ENCODE measurements at places on chromosomes 7 and 10. TPM values are rescaled to one million over a fixed set of nuclear protein-coding genes. Genes with fewer than 3 reads are reported as not detected.

CPED1 gene
- total RNA-seq, result 0.22 TPM

RSBN1L gene
- total RNA-seq, result 13.3 TPM

AKR1C3 gene
- total RNA-seq, result 4.8 TPM

NME8 gene
- total RNA-seq, result not detected

GSAP gene
- total RNA-seq, result 5.8 TPM

CWF19L1 gene
- 30.3 TPM for total RNA-seq

TMEM178B gene
- not detected for total RNA-seq

RSPH10B gene
- total RNA-seq, result 0.18 TPM

- no peaks in the 10 kb centered on the region for H3K36me3 ChIP-seq
- H3K27ac ChIP-seq, result no peak overlapping the region
- H3K27me3 ChIP-seq, result peaks cover 16% of the 10 kb centered on the region
- no peak for DNase-seq
- H3K4me1 ChIP-seq, result no peaks in the 10 kb centered on the region
Observed at GRCh38 chr7:106841896-106842390, 23.1 kb upstream of the PIK3CG start.

GRCh38 chr7:36638140-36638539 lies 86.2 kb downstream of the AOAH start:
- H3K27ac ChIP-seq, result no peak overlapping the region
- no peak overlapping the region for H3K4me3 ChIP-seq
- DNase-seq, result no peak

DNA sequence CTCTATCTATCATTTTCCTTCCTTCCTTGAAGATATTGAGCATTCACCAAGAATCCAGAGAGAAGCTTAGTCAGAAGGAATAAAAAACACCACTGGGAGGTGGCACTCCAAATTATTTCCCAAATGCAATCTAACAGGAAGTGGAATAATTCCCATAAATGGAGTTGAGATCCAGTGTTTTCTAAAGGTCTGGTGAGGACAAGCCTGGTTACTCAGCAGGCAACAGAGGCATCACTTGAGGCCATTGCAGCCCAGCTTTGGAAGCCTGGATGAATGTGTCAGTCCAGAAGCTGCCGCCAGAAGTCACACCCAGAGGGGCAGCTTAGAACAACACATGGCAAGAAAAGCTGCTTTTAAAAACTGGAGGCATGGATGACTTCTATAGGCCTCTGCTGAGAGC lies 288.9 kb upstream of the KLF6 start:
- no peaks in the 10 kb centered on the region for H3K36me3 ChIP-seq
- H3K27ac ChIP-seq, result peak overlapping the region; percentile 12
- no peak overlapping the region for H3K4me3 ChIP-seq
- H3K4me1 ChIP-seq, result peaks cover 34% of the 10 kb centered on the region

- peaks cover 4% of the 10 kb centered on the region for H3K4me1 ChIP-seq
- DNase-seq, result peak; percentile 56
Observed at GRCh38 chr7:142478479-142479220, 220.8 kb upstream of the PRSS58 start.

- no peaks in the 10 kb centered on the region for H3K4me1 ChIP-seq
- DNase-seq, result no peak
- H3K36me3 ChIP-seq, result peaks cover 6% of the 10 kb centered on the region
Observed at GRCh38 chr7:130949550-130949949, 215.5 kb upstream of the KLF14 start.

DNA sequence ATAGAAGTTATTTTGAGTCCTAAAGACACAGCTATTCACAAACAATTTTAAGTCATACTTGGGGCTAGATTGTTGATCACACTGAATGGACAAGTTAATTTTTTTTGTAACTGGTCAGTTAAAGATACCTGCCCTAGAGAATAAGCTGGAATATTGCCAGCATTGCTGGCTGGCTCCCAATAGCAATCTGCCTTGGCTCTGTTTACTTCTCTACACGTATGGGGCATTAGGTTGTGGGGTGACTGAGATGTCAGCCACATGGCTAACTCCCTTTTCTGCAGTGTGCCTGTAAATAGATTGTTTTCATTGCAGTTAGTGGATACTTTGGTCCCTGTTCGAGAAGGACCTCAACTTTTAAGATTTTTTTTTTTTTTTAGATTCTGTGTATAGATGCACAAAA lies 128.2 kb downstream of the SEMA3E start:
- no peak for DNase-seq
- H3K4me1 ChIP-seq, result no peaks in the 10 kb centered on the region
- H3K36me3 ChIP-seq, result no peaks in the 10 kb centered on the region
- H3K27me3 ChIP-seq, result no peaks in the 10 kb centered on the region
- H3K4me3 ChIP-seq, result no peak overlapping the region

DNA sequence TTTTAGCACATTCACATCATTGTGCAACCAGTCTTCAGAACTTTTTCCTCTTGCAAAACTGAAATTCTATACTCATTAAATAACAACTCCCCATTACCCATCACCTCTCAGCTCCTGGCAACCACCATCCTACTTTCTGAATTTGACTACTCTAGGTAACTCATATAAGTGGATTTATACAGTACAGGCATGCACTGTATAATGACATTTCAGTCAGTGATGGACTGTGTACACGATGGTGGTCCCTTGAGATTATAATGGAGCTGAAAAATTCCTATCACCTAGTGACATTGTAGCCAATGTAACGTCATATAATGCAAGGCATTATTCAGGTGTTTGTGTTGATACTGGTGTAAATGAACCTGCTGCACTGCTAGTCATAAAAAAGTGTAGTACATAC lies 60.1 kb downstream of the BTRC start:
- no peaks in the 10 kb centered on the region for H3K27me3 ChIP-seq
- no peak for DNase-seq
- no peak overlapping the region for H3K27ac ChIP-seq
- H3K36me3 ChIP-seq, result no peaks in the 10 kb centered on the region

- H3K27ac ChIP-seq, result no peak overlapping the region
- no peaks in the 10 kb centered on the region for H3K27me3 ChIP-seq
Observed at GRCh38 chr10:127133672-127134500, 62.5 kb downstream of the INSYN2A start.

DNA sequence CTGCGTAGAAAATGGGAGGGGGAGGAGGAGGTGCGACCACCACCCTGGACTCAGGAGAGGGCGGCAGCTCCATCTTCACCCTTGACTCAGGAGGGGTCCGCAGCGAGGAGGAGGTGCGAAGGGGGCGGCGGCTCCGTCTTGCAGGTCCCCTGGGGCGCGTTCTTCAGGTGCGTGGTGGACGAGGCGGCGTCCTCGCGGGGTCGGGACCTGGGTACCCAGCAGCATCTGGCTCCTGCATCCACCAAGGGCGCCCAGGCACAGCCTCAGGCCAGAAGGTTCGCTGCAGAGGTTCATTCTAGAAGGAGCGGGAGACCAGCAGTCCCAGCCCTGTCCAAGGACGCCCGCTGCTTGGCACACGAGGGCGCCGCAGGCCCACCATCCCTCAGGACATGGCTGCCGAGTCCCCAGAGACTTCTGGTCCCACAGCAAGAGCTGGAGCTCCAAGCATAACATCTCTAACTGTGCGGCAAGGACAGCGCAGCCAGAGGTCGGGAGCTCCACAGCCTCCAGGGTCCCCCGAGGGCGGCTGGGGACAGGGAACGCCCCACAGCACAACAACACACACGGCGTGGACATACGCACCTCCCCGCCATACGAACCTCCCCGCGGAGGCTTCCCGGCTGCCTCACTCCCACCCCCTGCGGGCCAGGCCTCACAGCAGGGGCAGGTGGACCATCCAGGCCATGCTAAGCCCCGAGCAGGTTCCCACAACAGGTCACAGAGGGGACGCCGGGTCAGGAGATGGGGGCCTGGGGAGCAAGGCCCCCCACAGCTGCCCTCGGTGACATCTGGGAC lies 16.8 kb upstream of the DPYSL4 start:
- H3K4me3 ChIP-seq, result no peak overlapping the region
- DNase-seq, result no peak
- no peak overlapping the region for H3K27ac ChIP-seq
- no peaks in the 10 kb centered on the region for H3K27me3 ChIP-seq
- H3K36me3 ChIP-seq, result no peaks in the 10 kb centered on the region

DNA sequence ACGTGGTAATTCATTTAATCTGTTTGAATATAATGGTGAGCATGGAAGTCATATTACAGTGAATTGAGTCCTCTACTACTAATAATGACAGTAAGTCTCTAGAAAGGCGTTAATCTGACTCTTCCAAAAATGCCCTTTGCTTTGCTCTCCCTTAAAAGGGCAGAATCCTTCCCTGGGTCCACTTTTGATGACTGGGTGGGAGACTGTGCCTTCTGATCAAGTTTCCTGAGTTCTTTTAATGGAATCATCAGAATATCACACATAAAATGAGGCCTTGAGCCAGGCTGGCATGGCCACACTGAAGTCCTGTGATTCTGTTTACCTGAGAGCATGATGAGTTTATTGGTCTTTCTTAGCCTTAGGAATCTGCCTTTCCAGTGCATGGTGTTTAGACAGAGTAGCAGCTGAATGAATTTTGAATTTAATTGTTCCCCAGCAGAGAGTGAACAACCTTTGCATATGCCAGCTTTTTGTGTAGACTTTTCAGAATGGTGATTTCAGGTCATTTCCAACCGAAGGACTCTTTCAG lies 33.3 kb downstream of the PAPSS2 start:
- no peak overlapping the region for H3K27ac ChIP-seq
- H3K4me3 ChIP-seq, result no peak overlapping the region
- no peak for DNase-seq
- H3K4me1 ChIP-seq, result peaks cover 6% of the 10 kb centered on the region
- no peaks in the 10 kb centered on the region for H3K36me3 ChIP-seq

DNA sequence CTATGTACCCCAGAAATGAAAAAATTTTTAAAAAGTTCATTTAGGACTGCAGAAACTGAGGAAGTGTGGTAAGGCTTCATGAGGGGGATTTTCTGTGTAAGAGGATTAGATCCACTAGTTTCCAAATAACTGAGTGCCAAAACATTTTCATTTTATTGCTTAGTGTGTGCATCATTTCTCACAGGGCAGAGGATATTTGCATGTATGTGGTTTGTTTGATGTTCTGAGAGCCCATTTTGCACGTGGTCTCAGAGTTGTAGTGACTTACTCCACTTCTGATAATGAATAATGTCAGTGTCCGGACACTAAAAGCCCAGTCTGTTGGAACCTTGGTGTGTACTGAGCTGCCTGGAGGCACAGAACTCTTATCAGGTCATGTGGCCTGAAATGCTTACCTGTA lies 299.9 kb downstream of the AUTS2 start:
- H3K27ac ChIP-seq, result no peak overlapping the region
- no peaks in the 10 kb centered on the region for H3K27me3 ChIP-seq
- no peak for DNase-seq
- H3K36me3 ChIP-seq, result no peaks in the 10 kb centered on the region

DNA sequence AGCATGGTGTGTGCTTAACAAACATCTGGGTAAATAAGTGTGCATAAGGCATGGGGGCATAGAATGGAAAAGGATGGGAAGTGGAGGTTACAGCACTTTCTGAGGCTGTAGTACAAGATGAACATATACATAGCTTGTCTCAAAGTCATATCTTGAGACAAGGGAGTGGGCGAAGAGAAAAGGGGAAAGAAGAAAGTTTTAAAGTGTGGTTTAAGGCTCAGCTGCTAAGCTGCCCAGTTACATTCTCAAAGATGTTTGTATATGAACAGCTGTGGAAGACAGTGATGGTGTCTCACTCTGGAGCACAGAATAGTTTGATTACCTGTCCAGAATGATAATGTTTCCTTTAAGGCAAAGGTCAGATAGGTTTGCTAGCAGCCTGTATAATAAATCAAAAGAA lies 61.9 kb upstream of the LANCL2 start:
- H3K27me3 ChIP-seq, result peaks cover 10% of the 10 kb centered on the region
- no peak overlapping the region for H3K4me3 ChIP-seq
- no peaks in the 10 kb centered on the region for H3K4me1 ChIP-seq
- DNase-seq, result no peak
- no peak overlapping the region for H3K27ac ChIP-seq

DNA sequence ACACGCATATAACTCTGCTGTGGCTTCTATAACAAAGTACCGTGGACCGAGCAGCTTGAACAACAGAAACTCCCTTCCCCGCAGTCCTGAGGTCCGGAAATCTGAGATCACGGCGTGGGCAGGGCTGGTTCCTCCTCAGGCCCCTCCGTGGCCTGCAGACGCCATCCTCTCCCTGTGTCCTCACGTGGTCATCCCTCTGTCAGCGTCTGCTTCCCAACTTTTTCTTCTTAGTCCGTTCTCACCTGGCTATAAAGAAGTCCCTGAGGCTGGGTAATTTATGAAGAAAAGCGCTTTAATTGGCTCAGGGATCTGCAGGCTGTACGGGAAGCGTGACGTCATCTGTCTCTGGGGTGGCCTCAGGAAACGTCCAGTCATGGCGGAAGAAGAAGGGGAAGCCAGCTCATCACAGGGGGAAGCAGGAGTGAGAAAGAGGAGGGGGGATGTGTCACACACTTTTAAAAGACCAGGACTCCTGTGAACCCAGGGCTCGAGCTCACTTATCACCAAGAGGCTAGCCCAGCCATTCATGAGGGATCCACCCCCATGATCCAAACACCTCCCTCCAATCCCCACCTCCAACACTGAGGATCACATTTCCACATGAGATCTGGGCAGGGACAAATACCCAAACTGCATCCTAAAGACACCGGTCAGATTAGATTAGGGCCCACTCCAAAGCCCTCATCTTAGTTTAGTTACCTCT lies 91.2 kb upstream of the INSIG1 start:
- H3K4me1 ChIP-seq, result peaks cover 29% of the 10 kb centered on the region
- no peaks in the 10 kb centered on the region for H3K36me3 ChIP-seq
- no peaks in the 10 kb centered on the region for H3K27me3 ChIP-seq
- peak overlapping the region; percentile 99 for H3K27ac ChIP-seq

GRCh38 chr10:49037187-49037586 lies 78.1 kb downstream of the VSTM4 start:
- no peak overlapping the region for H3K27ac ChIP-seq
- H3K4me3 ChIP-seq, result no peak overlapping the region
- H3K27me3 ChIP-seq, result no peaks in the 10 kb centered on the region

DNA sequence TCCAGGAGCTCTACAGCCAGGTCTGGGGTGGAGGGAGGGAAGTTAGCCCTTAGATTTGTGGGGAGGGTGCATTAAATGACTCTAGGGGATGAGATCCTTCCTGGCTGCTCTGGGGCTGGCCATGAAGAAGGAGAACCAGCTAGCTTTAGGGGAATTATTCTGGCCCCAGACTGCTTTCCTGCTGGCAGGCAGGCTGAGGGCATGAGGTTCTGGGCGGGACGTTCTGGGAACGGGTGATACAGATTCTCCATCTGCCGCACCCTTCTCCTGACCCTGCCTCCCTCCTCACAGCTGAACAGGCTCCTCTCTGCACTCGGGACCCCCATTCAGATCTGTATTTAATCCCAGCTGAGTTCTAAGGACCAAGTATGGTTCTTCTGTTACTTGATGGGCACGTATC lies 23.9 kb downstream of the GOLGA7B start:
- H3K4me3 ChIP-seq, result no peak overlapping the region
- H3K4me1 ChIP-seq, result peaks cover 5% of the 10 kb centered on the region
- H3K27me3 ChIP-seq, result peaks cover 13% of the 10 kb centered on the region
- no peak for DNase-seq
- no peaks in the 10 kb centered on the region for H3K36me3 ChIP-seq
